ENCODE measurements at places on chromosomes 13 and 19. TPM values are rescaled to one million over a fixed set of nuclear protein-coding genes. Genes with fewer than 3 reads are reported as not detected.

The WTIP gene
- 0.29 TPM for total RNA-seq

The KASH5 gene
- total RNA-seq: not detected

GRCh38 chr13:66984241-66984640 is 245.9 kb downstream of the PCDH9 start:
- H3K27me3 ChIP-seq: no peaks in the 10 kb centered on the region
- H3K4me1 ChIP-seq: no peaks in the 10 kb centered on the region
- no peak for DNase-seq
- no peak overlapping the region for H3K27ac ChIP-seq
- no peak overlapping the region for H3K4me3 ChIP-seq

GRCh38 chr19:40326201-40326600 is 22.0 kb downstream of the C19orf47 start:
- peaks cover 97% of the 10 kb centered on the region for H3K36me3 ChIP-seq
- H3K4me1 ChIP-seq: no peaks in the 10 kb centered on the region
- DNase-seq: no peak
- no peaks in the 10 kb centered on the region for H3K27me3 ChIP-seq
- H3K27ac ChIP-seq: no peak overlapping the region

The SIGLEC6 gene
- total RNA-seq: not detected
